ENCODE measurements at places on chromosomes 12 and 14.
A peak's percentile ranks its signal among the peaks of the same experiment; 100 is the strongest.

- no peak for DNase-seq
Observed at GRCh38 chr12:132818562-132818961, 10.1 kb downstream of the GOLGA3 start.

DNA sequence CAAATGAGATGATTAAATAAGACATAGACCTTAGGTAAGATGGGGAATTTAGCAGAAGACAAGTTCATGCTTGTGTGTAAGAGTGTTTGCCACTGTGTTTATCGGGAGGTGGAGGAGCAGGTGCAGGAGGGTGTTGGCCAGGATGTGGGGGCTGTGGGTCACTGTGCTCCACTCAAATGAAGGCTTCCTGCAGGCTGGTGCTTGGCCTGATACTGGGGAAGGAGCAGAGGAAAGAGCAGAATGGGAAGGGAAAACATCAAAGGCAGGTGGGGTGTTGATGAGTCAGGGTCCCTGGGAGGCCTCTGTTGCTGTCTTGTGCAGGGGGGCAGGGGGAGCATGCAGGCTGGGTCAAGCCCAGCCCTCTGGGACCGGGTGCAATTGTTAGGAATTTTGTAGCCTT, 126.5 kb downstream of the TSPAN9 start:
- no peak for DNase-seq

DNA sequence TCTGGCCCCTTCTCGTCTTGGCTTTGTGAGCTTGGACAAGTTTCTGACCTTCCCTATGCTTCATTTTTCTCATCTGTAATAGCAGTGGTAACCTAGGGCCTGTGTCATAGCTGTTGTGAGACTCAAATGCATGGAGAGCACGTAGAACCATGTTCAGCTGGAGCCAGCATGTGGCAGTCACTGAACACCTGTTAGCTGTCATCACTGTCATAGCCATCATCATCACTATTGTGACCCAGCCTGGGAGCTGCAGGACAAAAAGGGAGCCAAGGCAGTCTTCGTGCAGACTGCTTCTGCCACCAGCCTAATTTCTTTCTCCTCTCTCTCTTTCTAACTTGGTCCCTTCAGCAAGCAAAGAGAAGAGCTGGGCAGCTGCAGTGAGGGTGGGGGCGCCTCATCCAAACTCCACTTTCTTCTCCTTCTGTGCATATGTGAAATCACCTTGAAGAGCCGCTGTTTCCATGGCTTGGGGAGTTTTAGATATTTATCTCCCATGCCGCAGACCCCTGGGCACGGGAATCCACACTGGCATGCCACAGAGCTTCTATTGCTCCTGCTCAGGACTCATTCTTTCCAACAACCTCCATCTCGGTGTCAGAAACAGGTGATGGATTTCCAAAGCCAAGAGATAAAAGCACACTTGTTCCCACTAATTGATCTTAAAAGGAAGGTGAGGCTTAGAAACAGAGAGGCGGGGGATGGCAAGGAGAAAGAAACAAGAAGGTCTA, 87.0 kb downstream of the SRRM4 start:
- no peak for DNase-seq

- no peak for DNase-seq
Observed at GRCh38 chr12:25962932-25963525, 4.5 kb downstream of the RASSF8 start.

DNA sequence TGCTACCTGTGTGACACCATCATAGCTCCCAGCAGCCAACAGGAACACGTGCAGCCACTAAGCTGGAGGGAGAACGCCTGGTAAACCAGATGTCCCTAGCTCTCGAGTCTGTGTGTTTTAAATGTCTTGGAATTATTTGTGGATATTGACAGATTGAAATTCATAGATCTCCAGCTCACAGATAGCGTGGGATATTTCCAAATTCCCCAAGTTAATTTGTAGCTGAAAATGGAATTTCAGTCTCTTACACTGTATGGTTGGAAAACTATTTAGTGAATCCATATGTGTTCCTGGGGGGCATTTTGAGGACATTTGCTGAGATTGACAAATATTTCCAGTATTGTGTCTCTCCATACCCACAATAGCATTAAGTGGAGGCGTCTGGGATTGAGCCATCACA, 618.6 kb upstream of the TMEM132C start:
- DNase-seq = no peak

GRCh38 chr14:91068642-91069041, 8.2 kb upstream of the RPS6KA5 start:
- DNase-seq = no peak

GRCh38 chr14:102344485-102344884, 18.2 kb downstream of the CINP start:
- no peak for DNase-seq

GRCh38 chr14:53260286-53260685, 107.2 kb upstream of the DDHD1 start:
- DNase-seq = no peak

GRCh38 chr14:59238216-59238615, 49.7 kb downstream of the DAAM1 start:
- DNase-seq = no peak

GRCh38 chr12:111387747-111388323, 17.9 kb upstream of the SH2B3 start:
- no peak for DNase-seq

DNA sequence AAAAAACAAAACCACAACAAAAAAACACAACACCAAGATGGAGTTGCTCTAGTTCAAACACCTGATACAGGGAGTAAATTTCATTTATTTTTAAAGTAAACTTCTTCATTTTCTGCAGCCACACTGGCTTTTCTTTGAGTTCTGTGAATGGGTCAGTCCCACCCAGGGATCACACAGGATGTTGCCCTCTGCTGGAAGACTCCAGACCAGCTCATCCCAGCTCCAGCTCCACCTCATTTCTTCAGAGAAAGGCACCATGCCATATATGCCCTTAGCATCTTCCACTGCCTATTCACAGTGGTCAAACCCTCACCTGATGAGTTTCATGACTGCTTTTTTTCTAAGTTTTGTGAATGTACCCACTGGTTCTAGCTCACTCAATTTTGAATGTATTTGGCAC, 8.0 kb downstream of the GLIPR1 start:
- DNase-seq = no peak

DNA sequence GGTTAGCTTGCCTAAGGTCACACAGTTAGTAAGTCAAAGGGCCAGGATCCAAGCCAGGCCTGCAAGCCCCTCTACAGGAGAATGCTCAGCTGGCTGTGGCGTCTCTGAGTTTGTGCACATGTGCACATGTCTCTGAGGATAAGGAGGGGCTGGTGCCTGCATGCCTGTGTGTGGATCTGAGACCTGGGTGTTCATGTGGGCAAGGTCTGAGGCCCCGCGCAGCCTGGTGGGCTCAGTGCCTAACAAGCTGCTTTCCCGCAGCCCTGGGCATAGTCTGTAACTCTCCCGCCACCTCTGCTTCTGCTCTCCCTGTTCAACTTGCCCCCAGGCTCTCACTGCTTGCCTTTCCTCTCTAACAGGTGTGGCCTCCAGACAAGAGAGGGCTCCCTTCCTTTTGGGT, 4.3 kb upstream of the SLC6A12 start:
- no peak for DNase-seq

DNA sequence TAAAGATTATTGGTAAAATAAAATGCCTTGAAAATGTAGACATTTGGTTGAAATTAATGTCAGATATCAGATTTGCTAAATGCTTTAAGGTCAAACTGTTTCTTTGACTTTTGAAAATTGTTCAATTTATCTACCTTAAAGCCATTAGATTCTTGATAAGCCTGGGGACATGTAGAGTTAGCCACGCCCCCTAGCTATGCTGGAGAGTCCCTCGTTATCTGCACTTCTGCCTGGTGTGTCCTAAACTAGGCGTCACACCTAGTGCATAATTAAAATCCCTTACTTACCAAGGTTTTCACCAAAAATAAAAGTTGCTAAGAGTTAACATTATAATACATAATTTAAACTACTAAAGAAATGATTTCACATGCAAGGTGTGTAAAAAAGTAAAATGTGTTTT, 79.5 kb downstream of the EGLN3 start:
- no peak for DNase-seq

DNA sequence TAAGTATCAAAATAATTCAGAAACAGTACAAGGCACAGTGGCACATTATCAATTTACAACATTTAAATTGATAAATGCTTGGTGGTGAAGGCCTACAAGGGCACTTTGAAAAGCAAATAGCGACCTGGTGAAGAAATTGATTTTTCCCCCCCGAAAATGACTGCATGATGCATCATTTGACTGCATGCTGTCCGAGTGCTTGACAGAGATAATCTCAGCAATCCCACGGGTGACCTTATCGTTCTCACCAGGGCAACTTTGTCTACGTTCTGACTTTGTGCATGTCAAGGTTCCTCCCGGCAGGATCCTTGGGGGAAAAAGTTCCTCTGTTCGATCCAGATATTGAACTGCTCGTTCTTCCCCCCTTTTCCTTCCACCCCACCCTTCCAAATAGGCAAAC, 384.8 kb downstream of the EGLN3 start:
- DNase-seq = no peak

GRCh38 chr12:111467857-111468241, 62.1 kb downstream of the SH2B3 start:
- DNase-seq = peak; percentile 32

DNA sequence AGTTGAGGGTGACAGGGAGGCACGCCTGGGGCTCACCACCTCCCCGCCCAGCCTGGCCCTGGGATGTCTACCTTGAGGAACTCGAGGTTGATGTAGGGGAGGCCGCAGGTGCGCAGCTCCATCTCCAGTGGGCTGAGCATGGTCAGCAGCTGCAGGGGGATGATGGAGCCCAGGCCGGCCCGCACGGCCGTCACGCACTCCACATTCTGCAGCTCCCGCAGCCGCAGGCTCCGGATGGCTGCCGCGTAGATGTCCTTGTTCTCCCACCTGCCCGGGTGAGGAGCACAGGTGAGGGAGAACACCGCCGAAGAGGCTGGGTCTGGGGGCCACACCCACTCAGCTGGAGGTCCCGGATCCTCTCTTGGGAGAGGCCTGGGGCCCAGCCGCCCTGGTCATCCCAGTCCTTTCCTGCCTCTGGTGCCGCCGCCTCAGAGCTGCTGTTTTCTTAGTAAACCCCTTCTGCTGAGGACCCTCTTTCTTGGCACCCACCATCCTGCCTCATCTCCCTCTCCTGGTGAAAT, 38.2 kb downstream of the TRAFD1 start:
- DNase-seq = no peak

- peak; percentile 83 for DNase-seq
Observed at GRCh38 chr12:105226219-105226618, 9.8 kb downstream of the APPL2 start.

DNA sequence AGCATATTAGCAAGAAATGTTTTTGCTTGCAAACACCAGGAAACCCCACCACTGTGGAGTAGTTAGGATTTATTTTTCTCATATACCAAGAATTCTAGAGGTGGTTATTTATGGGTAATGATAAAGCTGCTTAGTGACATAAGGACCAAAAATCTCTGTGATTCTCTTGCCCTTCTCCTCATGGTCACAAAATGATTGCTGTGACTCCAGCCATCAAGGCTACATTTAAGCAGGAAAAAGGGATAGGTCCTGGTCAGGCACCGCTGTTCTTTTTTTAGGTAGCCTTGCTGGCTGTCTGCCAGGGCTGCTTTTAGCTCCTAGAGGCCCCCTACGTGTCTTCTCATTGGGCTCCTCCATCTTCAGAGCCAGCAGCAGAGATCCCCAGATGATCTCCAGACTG, 104.2 kb downstream of the AACS start:
- no peak for DNase-seq

GRCh38 chr12:68237619-68238018, 12.0 kb upstream of the IL26 start:
- DNase-seq = no peak

- DNase-seq = no peak
Observed at GRCh38 chr12:69189378-69189978, 49.9 kb upstream of the CPSF6 start.

DNA sequence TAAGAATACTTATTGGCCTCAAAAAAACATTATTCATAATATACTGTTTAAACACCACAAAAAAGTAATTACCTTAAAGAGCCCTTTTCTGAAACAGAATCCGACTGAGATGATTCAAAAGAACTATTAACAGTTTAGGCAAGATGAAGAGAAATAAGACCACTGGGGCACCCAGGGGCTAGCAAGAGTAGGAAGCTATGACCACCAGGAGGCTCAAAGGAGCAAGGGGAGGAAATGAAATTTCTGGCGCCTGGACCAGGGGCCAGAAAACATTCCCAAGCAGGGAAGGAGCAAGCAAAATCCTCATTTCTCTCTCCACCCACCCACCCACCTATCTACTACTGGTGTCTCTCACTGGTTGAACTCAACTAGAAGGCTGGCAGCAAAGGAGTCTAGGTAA, 6.3 kb upstream of the DCAF4 start:
- no peak for DNase-seq

DNA sequence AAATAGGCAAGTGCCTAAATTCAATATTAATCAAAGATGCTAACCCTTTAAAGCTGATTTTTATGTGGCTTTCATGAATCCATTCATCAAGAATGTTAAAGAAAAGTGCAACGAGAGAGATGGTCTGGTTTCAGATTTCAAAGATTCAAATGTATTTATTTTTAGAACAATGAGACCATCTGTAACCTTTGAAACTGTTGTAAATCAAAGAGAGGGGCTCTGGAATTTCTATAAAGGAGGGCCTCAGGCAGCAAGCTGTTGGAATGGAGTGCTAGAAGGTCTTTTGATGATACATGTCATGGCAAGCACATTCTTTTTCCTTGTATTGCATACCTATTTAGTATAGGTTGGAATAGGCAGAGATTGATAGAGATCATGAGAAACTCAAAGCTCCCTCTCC, 433.0 kb downstream of the LRIG3 start:
- no peak for DNase-seq

DNA sequence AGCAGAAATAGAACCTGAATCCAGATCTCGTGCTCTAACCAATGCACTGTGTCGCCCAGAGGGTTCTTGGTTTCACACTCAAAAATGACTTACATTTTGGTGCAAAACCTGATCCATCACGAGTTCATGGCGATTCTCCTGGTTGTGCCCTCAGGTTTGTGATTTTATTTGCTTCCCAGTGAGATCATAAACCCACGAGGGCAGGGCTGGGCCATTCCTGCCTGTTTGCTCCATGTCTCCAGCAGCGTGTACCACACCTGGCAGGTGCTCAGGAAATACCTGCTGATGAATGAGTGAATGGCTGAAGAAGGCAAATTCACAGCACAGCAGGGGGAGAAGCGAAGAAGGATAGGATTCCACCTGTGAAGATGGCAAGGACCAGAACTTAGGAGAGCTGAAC, 9.4 kb downstream of the ACACB start:
- no peak for DNase-seq

- DNase-seq = no peak
Observed at GRCh38 chr14:79605849-79606248, 605.5 kb downstream of the DIO2 start.

DNA sequence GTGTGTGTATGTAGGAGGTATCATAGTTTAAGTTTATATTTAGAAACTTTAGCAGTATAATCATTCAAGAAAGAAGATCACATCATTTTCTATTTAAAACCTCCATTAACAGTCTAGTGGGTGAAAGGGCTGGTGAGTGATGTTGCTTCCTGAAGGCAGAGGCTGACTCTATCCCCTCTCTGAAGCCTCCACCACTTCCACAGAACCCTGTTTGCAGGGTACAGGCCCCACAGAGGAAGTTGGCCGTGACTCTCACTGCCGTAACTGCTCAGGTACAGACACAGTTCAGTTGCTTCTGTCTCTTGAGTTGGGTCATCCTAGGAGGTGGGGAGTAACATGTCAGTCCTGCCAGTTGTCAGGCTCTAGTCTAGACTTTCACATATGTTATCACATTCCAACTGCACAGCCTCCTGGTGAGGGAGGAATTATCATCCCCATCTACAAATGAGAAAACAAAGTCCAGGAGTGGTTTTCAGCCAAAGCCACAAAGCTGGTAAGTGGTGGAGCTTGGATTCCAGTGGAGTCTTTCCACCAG, 31.5 kb downstream of the CFL2 start:
- DNase-seq = no peak
